ENCODE measurements at places on chromosomes 16 and 17.
A peak's percentile ranks its signal among the peaks of the same experiment; 100 is the strongest.

GRCh38 chr17:31926100-31926729 is 10.6 kb upstream of the SUZ12 start:
- no peak for DNase-seq

- no peak for DNase-seq
These were observed 6.4 kb downstream of the ST6GALNAC2 start for GRCh38 chr17:76579281-76579680.

DNA sequence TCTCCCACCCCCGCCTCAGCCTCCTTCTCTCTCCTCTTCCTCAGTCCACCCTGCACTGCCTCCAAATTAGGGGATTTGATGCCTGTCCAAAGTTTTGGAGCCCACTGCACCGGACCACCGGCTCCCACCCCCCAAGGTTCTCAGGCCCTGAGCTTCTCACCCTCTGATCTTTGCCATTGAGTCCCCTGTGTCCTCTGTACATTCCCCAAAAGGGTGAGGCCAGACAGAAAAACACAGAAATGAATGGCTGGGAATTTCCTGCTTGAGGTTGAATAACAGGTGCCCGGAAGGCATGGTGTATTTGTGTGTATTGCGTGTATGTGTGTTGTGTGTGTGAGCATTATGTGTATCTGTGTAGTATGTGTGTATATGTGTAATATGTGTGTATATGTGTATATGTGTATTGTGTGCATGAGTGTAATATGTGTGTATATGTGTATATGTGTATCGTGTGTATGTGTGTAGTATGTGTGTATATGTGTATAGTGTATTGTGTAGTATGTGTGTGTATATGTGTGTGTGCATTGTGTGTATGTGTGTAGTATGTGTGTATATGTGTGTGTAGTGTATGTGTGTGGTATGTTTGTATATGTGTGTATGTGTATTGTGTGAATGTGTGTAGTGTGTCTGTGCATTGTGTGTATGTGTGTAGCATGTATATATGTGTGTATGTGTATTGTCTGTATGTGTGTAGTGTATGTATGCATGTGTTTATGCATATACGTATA is 16.0 kb upstream of the CCL17 start:
- no peak for DNase-seq

DNA sequence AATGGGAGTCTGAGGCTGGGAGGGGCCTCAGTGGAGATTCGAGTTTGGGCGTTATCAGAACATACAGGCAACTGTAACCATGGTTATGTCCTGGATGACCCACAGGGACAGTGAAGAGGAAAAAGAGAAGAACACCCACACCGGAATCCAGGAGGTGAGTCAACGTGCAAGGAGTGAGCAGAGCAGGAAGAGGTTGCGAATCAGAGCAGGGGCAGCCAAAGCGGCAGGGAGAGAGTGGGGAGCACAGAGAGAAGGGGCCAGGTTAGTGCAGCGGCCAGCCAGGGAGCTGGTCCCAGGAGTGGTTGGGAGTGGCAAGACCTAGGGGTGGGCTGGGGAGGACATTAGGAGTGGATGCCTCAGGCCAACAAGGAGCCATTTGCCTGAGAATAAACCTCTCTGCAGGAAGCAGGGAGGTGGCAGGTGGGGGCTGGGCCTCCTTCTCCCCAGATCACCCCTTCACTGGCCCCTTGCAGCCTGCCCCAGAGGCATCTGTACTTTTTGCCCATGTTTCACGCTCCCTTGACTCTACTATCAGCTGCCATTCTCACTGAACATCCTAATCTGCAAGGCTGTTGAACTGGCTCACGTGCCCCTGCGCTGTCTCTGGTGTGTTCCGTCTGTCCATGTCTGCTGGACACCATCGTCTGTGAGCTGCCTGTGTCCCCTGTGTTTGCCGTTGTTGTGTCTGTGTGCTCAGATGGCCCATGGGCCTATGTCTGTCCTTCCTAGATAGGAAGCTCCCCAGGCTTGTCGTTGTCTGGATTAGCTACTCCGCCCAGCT is 5.1 kb downstream of the KRT13 start:
- no peak for DNase-seq

GRCh38 chr17:41534899-41535546 is 6.9 kb upstream of the KRT19 start:
- no peak for DNase-seq

DNA sequence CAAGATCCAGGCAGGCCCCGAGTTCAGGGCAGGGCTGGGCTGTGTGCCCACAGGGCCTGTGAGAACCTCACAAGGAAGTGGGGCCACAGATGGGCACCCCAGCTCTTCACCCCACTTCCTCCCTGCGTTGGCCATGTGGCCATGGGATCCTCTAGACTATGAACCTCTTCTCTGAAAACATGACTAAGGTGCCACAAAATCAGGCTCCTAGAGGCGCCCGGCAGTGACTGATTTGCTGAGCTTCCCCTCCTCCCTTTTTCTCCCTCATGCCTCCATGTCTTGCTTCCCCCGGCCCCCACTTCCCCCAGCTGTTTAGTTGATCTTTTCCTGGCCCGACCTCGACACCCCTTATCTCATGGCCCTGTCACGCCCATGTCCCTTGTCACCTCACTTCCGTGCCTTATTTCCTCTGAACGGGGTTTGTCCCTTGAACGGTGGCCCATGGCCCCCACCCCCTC is 87.1 kb downstream of the KCNJ12 start:
- DNase-seq, result no peak

- no peak for DNase-seq
These were observed 148.5 kb upstream of the PLCG2 start for GRCh38 chr16:81630635-81631031.

DNA sequence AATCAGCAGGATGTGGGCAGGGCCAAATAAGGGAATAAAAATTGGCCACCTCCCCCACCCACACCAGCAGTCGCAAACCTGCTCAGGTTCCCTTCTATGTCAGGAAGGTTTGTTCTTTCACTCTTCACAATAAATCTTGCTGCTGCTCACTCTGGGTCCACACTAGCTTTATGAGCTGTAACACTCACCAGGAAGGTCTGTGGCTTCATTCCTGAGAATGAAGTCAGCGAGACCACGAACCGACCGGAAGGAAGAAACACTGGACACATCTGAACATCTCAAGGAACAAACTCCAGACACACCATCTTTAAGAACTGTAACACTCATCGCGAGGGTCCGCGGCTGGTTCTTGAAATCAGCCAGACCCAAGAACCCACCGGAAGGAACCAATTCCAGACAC is 115.5 kb upstream of the TBX2 start:
- DNase-seq, result no peak

- no peak for DNase-seq
These were observed 25.4 kb downstream of the ACLY start for GRCh38 chr17:41893384-41893783.

GRCh38 chr16:20268409-20268808 is 58.9 kb downstream of the GP2 start:
- no peak for DNase-seq

DNA sequence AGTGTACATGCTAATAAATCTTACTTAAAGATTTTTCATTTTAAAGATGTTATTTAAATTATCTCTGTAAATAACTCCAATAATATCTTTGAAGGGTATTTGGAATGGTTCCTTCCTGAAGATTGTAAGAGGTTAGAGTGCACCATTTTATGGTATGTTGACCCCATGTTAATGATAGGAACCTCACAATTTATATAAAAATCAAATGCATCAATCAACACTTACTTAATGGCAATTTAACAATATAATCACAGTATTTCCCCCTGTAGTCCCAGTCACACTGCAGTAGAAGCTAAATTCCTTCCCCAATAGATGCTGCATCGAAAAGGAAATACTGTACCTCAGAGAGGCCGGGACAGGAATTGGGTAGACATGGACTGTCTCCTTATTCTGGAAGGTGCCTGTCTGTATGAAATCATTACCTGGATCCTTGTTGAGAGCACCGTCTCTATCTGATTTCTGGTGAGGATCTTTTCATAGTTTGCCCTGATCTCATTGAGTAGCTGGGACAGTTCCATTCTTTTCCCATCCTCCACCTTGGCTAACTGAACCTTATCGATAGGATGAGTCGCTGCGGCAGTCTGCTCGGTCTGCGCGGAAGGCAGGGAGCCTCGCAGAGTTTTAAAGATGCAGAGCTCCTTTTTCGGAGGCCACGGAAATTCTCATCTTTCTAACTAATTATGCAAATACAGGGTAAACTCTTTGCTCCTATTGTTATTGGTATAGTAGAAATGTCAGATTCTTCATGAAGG is at the start of gene KRT222:
KRT222 (minus strand) TSS at position 596 of the 752 bp plus-strand sequence; CDS start at position 518, 78 bp downstream.
- no peak for DNase-seq

- DNase-seq, result no peak
These were observed 23.5 kb downstream of the PLCD3 start for GRCh38 chr17:45108595-45109521.

- DNase-seq, result no peak
These were observed 34.2 kb upstream of the APPBP2 start for GRCh38 chr17:60559995-60560859.

DNA sequence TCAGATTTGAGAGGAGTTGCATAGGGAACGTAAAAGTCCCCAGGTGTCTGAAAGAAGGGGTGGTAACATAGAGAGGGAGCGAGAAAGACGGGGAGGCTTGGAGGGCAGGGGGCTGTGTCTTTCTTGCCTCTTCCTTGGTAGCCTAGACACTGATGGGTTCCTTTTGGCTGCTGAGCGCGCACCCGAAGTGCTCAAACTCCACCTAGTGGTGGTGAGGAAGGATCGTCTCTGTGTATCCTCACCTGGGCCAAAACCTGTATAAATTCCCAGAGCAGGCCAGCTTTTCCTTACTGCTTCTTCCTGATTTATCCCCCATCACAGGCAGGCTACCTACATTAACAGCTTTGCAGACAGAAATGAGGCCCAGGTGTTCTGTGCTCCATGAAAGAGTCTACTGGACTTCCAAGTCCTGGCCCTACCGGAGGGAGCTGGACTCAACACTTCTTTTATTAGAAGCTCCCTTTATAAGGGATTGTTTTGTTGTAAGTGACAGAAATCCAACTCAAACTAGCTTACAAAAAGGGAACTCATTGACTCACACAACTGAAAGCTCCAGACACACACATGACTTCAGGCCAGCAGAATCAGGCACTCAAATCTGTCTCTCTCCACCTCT is 5.5 kb upstream of the SLC25A35 start:
- peak; percentile 81 for DNase-seq

GRCh38 chr17:4472286-4472685 is 26.4 kb upstream of the SPNS2 start:
- no peak for DNase-seq

GRCh38 chr17:2468270-2468669 is 43.4 kb downstream of the METTL16 start:
- no peak for DNase-seq

DNA sequence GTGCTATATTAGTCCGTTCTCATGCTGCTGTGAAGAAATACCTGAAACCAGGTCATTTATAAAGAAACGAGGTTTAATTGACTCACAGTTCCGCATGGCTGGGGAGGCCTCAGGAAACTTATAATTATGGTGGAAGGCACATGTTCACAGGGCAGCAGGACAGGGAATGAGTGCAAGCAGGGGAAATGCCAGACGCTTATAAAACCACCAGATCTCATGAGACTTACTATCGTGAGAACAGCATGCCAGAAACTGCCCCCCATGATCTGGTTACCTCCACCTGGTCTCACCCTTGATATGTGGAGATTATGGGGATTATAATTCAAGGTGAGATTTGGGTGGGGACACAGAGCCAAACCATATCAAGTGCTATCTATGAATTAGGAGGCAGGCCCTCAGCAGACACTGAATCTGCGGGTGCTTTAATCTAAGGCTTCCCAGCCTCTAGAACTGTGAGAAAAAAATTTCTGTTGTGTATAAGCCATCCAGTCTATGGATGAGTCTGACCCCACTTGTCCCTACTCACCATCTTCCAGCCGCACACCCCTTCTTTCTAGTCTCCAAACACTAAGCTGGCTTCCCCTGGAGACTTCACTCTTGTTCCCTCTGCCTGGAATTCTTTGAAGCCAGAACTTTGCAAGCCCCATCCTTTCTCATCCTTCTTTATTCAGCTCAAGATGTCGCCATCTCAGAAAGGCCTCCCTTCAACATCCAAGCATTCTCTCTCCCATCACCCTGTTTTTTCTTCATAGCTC is 772 bp upstream of the NUP93 start:
- no peak for DNase-seq

GRCh38 chr17:45077643-45078042 is 16.5 kb downstream of the NMT1 start:
- no peak for DNase-seq

- DNase-seq, result no peak
These were observed 56.3 kb downstream of the ABCC12 start for GRCh38 chr16:48099455-48099854.

DNA sequence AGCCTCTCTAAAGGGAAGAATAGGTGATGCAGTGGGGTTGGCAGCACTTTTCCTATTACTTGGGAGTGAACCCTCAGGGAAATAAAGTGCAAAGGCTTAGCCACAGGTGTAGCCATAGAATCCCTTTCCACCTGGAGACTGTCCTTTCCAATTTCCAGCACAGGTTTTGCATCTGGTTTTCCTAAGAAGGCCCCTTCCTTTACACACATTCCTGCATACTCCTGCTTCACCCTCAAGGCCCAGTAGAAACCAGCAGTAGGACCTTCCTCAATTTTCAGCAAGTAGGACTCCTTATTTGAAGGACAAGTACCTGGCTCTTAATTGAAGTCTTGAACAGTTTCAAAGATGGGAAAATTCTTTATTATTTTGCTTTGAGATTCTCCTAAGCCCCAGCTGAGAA is 171.8 kb upstream of the TBX2 start:
- DNase-seq, result no peak

GRCh38 chr16:589658-590187 is at the start of gene RAB40C:
RAB40C (plus strand) TSS chr16:590066; CDS start chr16:590292, 226 bp downstream.
- DNase-seq, result peak; percentile 99

DNA sequence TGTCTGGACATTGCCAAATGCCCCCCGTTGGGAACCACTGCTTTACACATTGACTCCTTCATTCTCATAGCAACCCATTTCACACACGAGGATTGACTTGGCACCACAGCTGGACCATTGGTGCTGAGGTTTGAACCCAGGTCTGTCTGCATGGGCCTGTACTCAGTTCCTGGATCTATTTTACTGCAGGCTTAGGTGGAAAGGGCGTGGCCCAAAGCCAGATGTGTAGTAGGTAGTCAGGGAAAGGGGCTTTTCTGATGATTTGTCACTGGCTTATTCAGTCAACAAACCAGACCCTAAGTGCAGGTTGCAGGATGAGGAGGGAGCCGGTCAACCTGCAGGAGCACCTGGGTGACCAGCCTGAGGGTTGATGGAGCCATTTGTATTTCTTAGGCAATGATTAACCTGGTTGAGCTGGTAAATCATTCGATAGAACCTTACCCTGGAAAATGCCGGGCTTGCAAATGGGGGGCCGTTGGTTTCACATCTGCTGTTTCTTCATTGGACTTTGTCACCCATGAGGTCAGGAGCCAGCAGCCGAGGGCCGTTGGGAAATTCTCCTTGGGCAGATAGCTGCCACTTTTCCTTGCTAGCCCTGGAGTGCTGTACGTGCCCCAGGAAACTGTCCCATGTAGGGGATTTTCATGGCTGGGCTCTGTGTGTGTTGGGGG is 104.4 kb downstream of the CMIP start:
- DNase-seq, result no peak

DNA sequence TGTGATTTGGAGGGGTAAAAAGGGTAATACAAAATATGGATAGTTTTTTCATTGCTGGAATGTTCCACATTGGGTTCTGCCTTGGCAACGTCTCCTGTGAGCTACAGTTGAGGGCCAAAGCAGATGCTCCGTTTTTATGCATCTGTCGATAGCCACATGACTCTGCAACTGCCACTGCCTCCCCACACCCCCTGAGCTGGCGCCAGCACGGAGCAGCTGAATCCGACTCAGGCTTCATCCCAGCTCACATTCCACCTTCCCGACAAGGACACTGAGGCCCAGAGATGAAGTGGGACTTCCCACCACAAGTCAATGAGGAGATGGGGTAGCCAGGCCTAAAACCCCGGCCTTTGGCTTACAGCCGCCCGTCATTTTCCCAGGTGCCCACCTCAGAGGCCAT is 334.1 kb downstream of the CDH13 start:
- DNase-seq, result no peak

Data from CD4-positive, alpha-beta T cell treated with Interleukin-21 for 1 hour (primary cell).